ENCODE measurements at places on chromosomes 2 and 18.

GRCh38 chr2:105645031-105645937 lies 99.4 kb upstream of the NCK2 start:
- DNase-seq: no peak

DNA sequence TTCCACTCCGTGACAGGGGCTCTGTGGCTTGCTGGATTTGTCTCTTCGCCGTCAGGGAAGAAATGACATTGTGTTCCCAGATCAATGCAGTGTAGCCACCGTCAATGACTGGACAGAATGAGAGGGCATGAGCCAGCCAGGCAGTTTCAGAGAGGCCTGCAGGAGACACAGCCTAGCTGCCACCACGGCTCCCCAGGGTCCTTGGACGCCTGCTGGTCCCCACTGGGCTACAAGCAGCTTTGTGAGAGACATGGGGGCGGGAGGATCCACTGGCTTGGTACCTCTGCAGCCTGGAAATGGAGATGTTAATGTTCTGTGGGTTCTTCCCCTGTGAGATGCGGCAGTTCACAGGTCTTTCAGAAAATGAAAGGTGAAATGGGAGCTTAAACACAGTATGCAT lies 12.1 kb upstream of the AMER3 start:
- DNase-seq: no peak

DNA sequence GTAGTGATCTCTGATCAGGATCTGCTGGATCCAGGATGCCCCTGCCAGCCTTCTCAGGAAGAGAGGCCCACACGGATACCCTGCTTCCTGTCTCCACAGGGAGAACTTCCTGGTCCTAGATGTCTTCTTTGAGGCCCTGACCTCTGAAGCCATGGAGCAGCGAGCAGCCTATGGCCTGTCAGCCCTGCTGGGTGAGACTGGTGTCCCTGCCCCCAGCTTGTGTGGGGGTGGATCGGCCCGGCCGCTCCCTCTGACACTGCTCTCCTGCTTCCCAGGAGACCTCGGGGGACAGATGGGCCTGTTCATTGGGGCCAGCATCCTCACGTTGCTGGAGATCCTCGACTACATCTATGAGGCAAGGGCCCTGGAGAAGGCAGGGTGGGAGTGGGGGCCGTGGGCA lies 6.6 kb downstream of the CHPF start:
- DNase-seq: no peak

GRCh38 chr2:156483741-156484173 lies 47.6 kb downstream of the GPD2 start:
- DNase-seq: no peak

- no peak for DNase-seq
Observed at GRCh38 chr18:35862119-35862640, 110.3 kb upstream of the RMP24 start.

DNA sequence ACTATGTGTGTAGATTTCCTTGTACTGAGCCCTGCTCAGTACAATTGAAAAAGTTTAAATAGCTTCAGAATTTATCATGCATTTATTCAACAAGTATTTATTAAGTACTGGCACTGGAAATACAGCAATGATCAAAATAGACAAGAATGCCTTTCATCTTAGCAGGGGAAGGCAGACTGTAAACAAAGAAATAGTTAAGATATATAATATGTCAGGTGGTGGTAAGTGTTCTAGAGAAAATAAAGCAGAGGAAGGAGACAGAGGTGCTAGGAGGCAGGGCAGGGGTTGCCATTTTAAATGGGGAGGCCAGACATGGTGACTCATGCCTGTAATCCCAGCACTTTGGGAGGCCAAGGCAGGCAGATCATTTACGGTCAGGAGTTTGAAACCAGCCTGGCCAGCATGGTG lies 13.6 kb upstream of the LIPG start:
- DNase-seq: no peak

GRCh38 chr2:148861367-148861766 lies 13.7 kb upstream of the KIF5C start:
- DNase-seq: no peak

- no peak for DNase-seq
Observed at GRCh38 chr2:26628561-26629345, 12.4 kb downstream of the CIB4 start.

- no peak for DNase-seq
Observed at GRCh38 chr2:238797537-238797936, 50.3 kb upstream of the TWIST2 start.
